Chondrocyte (in vitro differentiated cells): ENCODE measurements at places on chromosomes 4 and X.
A peak's percentile ranks its signal among the peaks of the same experiment; 100 is the strongest.

DNA sequence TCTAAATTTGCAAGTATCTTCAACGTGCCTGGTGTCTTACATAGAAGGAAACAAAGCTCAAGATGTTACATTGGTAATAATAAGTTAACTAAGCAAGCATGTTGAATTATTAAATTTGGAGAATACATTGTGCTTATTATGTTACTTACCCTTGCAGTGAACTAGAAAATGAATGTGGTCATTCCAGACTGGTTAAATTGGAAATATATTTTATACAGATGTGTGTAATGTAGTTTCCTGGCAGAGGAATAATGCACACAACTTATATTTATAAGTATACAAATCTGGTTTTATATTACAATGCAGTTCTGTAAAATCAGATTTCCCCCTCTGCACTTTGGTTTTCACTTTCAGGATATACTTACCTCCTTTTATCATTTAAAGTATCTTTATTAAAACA, 159.9 kb upstream of the SLIT2 start:
- no peak for DNase-seq

- no peak for DNase-seq
These were observed 9.5 kb downstream of the UBQLN2 start for GRCh38 chrX:56572975-56573374.

GRCh38 chrX:33204889-33205288, 6.5 kb downstream of the DMD start:
- DNase-seq, result no peak

DNA sequence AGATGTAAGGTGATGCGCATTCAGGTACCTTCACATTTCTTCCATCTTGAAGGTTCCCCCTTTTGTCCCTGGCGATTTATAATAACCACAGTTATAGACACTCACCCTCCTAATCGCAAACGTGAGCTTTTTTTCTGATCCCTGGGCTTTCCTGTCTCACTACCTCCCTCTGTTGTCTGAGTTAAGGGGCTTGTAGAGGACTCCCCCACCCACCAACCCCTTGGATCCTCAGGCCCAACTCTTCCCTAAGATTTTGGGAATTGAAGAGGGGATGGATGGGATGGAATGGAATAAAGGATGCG, 1.4 kb downstream of the CNKSR2 start:
- DNase-seq, result no peak

- DNase-seq, result no peak
These were observed 15.2 kb downstream of the ADGRG2 start for GRCh38 chrX:19107035-19107434.

- no peak for DNase-seq
These were observed 45.3 kb downstream of the RPA4 start for GRCh38 chrX:96929036-96929435.

DNA sequence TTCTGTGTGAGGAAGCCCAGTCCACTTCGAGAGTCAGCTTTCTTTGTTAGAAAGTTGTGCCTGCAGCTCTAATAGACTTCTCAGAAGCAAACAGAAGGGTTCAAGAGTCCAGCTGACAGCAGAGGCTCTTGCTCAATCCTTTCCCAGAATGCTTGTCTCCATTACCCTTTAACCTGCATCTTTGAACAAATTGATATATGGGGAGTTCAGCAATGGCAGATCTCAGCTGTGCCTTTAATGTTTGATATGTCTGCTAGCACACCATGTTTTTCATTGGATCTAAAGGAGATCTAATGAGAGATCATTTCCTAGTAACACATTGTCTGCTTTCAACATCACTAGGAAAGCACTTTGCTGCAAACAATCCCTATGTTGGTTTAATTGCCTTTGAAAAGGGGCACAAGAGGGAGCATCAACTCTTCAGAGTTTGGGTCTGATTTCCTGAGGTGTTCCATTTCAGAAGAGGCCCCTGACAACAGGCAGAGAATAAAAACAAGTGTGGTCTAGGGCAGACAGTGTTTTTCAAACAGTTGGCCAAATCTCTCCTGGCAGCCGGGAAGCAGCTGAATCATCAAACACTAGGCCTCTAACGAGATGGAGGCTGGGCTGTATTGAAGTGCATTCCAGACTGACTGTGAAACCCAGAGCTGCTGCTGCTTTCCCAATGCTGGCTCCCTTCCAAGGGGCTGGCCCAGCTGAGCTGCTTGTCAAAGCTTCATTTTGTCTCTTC, 55.5 kb downstream of the LUZP4 start:
- DNase-seq, result peak; percentile 97

DNA sequence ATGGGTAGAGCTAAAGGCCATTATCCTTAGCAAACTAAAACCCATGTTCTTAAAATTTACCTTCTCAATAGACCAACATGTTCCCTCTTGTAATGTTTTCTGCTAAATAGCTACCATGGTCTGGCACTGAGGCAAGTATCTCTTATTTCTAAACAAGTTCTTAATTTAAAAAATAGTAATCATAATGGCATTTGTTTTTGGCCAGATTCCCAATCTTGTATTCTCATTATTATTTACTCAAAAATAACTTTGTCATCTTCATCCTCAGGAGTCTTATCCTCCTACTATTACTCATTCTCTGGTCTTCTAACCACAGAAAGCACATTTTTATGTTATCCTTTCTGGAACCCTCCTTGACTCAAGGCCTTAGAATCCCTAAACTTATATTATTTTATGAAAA, 931.2 kb downstream of the CCSER1 start:
- no peak for DNase-seq

DNA sequence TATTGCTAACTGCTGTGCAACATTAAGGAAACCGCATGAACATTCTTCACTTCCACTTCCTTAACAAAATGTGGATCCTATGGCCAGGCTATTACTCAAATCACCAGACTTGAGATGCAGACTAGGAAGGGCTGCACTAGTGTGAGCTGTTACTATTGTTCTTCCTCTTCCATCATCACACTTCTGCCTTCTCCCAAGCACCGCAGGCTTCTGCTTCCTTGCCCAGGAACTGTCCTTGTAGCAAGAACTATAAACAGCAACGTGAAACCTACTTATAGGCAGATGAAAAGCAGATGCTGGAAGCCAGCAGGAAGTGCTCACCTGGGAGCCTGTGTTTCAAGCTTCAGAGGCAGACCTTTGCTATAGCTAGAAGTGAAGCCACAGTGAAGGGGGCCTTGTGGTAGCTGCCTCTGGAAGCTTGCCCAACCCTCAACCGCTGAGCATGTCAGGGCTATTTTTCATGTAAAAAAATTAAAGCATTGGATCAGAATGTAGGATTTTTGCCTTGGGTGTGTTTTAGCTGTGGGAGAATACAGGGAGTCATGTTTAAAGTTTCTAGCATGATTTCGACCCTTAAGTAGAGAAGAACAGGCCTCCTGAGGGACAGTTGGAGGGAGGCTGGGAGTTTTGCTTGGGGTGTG, 43.9 kb downstream of the CLNK start:
- no peak for DNase-seq

DNA sequence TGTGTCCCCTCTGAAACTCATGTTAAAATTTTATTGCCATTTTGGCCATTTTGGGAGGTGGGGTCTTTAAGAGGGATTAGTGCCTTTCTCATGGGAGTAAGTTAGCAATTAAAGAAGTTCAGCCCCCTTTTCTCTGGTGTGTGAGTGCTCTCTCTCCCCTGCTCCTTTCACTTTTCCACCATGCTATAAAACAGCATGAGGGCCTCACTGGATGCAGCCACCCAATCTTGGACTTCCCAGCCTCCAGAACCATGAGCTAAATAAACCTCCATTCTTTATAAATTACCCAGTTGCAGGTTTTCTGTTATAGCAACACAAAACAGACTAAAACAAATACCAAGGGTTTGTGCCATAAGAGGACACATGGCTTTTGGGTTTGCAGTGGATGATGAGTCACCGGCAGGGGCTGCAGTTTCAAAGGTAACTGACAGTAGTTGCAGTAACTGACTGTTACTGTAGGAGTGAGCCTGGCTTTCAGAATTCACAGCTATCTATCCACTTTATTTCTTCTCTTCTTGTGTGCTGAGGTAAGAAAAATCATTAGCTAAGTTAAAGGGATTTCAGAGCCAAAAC, 121.5 kb downstream of the PPEF1 start:
- no peak for DNase-seq

DNA sequence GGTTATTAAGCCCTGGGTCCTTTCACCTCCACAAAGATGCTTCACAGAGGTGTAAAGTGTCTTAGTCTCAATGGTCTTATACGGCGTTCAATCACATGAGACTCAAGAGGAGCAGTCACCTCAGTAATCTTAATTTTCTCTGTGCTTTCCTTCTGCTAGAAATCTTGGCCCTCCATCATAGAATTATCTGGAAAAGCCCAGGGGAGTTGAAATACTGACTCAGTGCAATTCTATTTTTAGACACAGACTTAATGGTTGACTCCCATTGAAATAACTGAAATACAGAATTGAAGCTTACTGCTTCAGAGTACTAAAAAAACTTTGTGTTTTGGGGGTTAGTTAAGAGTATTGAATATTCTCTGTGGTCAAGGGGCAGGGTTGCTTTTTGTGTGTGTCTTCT, 94.5 kb upstream of the IL15 start:
- DNase-seq, result no peak

- DNase-seq, result no peak
These were observed 16.7 kb upstream of the ANKRD17 start for GRCh38 chr4:73275318-73275654.

GRCh38 chr4:8427262-8427661, 13.3 kb downstream of the ACOX3 start:
- no peak for DNase-seq

- no peak for DNase-seq
These were observed 148.1 kb upstream of the GATB start for GRCh38 chr4:151908734-151909497.

GRCh38 chr4:180134091-180134866, 2108.9 kb upstream of the TENM3 start:
- no peak for DNase-seq

GRCh38 chrX:121216641-121217374, 169.4 kb downstream of the GLUD2 start:
- DNase-seq, result no peak

- DNase-seq, result no peak
These were observed 37.9 kb downstream of the RAP2C start for GRCh38 chrX:132181364-132181763.

DNA sequence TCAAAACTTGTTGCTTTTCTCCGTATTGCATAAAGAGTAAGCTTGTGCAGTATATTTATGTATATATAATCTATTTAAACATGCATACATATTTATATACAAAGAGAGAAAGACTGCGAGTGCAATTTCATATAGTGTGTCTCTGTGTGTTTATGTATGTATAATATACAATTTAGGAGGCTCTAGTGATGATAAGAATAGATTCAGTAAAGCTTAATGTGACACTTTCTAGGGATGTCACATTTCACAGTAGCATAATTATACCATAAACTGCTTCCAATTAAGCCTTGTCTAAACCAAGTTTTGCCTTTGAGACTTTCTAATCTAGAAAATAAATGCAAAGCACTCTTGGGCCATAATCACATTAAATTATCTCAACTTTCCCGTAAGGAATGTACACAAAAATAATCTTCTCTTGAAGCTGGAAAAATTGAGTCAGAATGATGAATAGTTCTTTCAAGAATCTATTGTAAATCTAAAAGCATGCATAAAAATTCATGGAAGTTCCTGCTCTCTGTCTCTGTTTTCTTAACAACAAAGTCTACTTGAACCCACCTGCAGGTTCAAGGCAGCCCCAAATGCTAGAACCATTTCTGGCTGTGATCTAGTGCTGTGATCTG, 114.1 kb upstream of the NPY2R start:
- no peak for DNase-seq

GRCh38 chr4:23194751-23195150, 502.0 kb downstream of the GBA3 start:
- no peak for DNase-seq

GRCh38 chrX:51332188-51332942, at the start of gene NUDT10:
NUDT10 (plus strand) TSS chrX:51332822; CDS start chrX:51332966, 144 bp downstream.
- peak; percentile 87 for DNase-seq

- DNase-seq, result no peak
These were observed 51.5 kb upstream of the TBC1D9 start for GRCh38 chr4:140807491-140808252.

- DNase-seq, result no peak
These were observed 483.6 kb downstream of the BCOR start for GRCh38 chrX:39613997-39614679.

DNA sequence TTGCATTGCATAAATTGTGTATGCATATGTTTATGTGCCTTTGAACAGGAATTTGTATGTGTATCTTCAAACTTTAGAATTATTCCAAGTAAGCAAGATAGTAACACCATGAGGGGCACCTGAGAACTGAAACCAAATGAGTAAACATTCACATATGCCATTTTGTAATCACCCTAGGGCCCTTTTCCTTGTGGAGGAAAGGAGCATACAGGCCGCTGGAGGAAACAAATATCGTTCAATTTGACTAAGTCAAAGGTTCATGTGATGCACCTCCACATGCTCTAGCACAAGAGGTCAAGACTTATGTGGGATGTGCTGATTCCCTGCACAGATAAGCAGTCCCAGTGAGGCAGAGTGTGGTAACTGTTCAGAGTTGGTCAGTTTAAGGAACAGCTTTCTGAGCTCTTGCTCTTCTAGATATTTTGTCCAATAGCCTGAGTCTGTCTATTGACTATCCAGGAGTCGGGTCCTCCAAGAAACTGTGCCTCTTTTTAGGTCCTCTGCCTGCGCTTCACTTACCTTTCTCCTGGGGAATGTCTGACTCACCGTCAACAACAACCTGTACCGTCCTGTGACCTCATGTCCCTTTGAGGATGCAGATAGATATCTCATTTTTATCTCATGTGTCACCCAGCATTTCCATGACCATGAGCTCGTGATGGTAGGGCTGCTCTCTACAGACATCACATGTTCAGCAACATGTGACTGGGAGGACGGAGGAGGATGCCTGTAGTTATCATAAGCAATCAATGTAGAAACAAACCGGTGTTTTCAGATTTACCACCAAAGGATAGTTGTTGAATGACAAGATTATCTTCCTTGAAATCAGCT, 196.9 kb downstream of the NWD2 start:
- DNase-seq, result no peak

DNA sequence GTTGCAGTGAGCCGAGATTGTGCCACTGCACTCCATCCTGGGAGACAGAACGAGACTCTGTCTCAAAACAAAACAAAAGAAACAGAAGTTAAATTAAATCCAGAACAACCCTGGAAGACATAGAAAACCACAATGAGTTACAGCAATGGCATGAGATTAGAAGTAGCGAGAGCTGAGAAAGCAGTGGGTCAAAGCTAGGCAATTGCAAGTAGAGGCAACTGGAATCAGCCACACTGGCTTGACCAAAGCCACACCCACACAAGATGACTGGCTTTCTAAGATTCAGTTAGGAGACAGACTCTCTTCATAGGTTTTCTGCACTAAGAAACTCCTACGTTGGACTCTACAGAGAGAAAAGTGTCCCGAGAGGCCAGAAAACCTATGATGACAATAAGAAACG, 443.0 kb downstream of the GPM6A start:
- no peak for DNase-seq

- DNase-seq, result no peak
These were observed 710.7 kb upstream of the FAM241A start for GRCh38 chr4:111434586-111434985.

GRCh38 chr4:18608908-18609533, 587.5 kb upstream of the LCORL start:
- no peak for DNase-seq

GRCh38 chrX:103953353-103953752, 9.1 kb upstream of the TMSB15B start:
- peak; percentile 80 for DNase-seq

- no peak for DNase-seq
These were observed 265.5 kb downstream of the UNC5C start for GRCh38 chr4:95283320-95283719.

GRCh38 chr4:74133786-74134499, 24.0 kb upstream of the MTHFD2L start:
- DNase-seq, result no peak
